ENCODE measurements at places on chromosomes 1 and 21. TPM values are rescaled to one million over a fixed set of nuclear protein-coding genes. Genes with fewer than 3 reads are reported as not detected.

DNA sequence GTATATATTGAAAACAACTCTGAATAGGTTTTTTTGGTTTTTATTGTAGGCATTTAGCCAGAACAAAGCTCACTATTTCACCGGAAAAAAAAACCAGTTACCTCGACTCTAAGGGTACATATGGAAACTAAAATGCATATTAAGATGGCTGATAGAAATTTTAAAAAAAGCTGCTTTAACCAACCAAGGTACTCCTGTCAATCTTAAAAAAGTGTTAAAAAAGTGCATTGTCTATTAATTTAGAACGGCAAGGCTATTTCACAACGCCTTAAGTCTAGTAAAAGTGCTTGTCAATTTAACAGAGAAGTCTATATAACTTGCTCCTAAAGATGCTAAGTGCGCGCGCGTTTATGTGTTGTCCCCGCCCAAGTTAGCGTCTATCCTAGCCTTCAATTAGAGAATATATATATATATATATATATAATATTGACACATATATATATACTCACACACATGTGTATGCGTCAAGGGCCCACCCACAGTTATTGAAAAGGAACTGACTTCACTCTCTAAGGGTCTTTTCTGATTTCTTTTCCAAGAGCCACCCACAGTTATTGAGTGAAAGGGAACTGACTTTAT lies 934 bp downstream of the ASPM start:
- H3K36me3 ChIP-seq, result peaks cover 5% of the 10 kb centered on the region
- H3K4me3 ChIP-seq, result peak overlapping the region; percentile 94
- H3K4me1 ChIP-seq, result peaks cover 29% of the 10 kb centered on the region
- H3K27ac ChIP-seq, result no peak overlapping the region
- DNase-seq, result no peak
- no peaks in the 10 kb centered on the region for H3K27me3 ChIP-seq

Gene CFHR2
- not detected for total RNA-seq

DNA sequence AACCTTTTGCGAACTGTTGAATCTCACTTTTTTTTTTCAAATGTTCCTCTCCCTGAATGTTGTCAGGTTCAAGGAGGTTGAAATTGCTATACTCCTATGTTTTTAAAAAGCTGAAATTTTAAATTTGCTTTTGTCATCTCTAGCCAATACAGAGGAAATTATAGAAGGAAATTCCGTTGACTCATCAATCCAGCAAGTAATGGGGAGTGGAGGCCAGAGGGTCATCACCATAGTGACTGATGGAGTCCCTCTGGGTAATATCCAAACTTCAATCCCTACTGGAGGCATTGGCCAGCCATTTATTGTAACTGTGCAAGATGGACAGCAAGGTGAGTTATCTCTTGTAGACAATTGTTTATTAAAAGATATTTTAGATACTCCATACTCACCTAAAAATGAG lies 36.3 kb downstream of the GABPB2 start:
- no peaks in the 10 kb centered on the region for H3K27me3 ChIP-seq
- no peak overlapping the region for H3K4me3 ChIP-seq
- H3K4me1 ChIP-seq, result no peaks in the 10 kb centered on the region
- no peak for DNase-seq

GRCh38 chr1:27139980-27140379 lies 14.9 kb downstream of the SLC9A1 start:
- no peak for DNase-seq
- no peaks in the 10 kb centered on the region for H3K27me3 ChIP-seq
- H3K4me3 ChIP-seq, result no peak overlapping the region
- no peak overlapping the region for H3K27ac ChIP-seq

- no peak overlapping the region for H3K4me3 ChIP-seq
- no peak for DNase-seq
- no peaks in the 10 kb centered on the region for H3K4me1 ChIP-seq
- H3K36me3 ChIP-seq, result no peaks in the 10 kb centered on the region
- no peak overlapping the region for H3K27ac ChIP-seq
Observed at GRCh38 chr1:33842348-33842747, 21.5 kb upstream of the HMGB4 start.

DNA sequence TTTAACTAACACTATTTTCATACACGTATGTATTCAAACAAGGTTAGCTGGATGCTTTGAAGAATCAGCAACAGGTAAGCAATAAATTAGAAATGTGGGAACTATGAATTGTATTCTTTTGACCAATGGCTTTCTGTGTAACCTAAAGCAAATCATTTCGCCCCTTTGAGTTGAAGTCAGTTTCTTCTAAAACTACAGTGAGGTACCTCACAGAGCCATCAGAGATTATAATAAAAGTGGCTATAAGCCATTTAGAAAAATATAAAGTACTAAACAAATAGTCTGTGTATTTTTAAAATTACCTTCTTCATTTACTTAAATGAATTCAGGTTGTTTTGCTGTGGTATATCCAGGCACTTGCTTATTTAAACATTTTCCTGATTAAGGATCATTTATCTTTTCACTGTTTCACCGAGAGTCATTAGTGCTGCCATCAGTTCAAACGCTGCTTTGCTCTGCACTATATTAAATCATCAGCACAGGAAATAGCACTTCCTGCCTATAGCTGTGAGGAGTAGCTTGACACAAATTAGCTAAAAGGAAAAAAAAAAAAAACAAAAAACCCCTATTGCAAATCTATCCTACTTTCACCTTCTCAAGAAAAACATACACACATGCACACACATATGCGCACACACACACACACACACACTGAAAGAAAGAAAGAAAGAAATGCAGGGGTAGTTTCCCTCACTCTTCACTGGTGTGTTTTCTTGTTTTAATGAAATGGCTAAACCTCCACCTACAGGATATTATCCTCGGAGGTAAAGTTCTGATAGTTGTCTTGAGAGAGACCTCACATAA lies 39.8 kb upstream of the C1orf105 start:
- H3K27ac ChIP-seq, result peak overlapping the region; percentile 94
- no peak for DNase-seq
- peak overlapping the region; percentile 67 for H3K4me3 ChIP-seq
- H3K27me3 ChIP-seq, result no peaks in the 10 kb centered on the region

- H3K4me1 ChIP-seq, result no peaks in the 10 kb centered on the region
- no peak overlapping the region for H3K27ac ChIP-seq
- no peak overlapping the region for H3K4me3 ChIP-seq
- no peak for DNase-seq
- peaks cover 5% of the 10 kb centered on the region for H3K36me3 ChIP-seq
Observed at GRCh38 chr1:97693601-97694000, 227.2 kb downstream of the DPYD start.

DNA sequence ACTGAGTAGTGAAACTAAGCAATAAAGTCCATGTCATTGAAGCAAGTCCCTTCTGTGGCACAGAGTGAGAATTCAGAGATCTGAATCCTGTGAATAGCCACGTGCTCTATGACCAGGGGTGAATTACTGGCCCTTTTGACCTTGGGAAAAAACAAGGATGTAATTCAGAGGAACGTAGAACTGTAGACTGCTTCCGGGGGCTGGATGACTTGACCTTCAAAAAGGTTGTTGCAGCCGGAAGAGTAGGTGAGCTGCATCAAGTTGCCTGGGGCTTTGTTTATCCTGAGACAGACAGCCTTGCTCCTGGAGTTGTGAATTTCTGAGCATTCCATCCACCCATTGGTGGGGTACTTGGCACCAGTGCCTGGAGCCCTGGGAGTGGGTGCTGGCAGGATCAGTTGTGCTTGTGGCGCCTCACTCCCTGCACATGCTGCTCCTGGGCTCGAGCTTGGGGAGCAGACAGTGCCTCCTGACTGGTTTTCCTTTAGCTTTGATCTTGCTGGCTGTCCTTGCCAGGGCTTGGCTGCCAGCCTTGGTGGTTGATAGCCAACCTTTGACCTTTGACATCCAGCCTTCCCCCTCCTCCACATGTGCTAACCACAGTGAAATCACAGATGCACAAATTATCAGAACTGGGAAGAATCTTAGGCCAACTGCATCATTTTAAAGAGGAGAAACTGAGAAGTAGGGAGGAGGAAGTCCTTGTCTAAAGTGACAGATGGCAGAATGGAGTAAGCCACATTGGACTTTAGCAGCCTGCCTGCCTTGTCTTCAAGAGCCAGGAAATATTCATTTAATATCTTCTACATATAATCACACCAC lies 16.2 kb upstream of the MYOG start:
- no peaks in the 10 kb centered on the region for H3K4me1 ChIP-seq
- H3K36me3 ChIP-seq, result no peaks in the 10 kb centered on the region
- peaks cover 28% of the 10 kb centered on the region for H3K27me3 ChIP-seq
- H3K4me3 ChIP-seq, result no peak overlapping the region
- H3K27ac ChIP-seq, result no peak overlapping the region
- DNase-seq, result no peak

- DNase-seq, result peak; percentile 77
- H3K4me1 ChIP-seq, result peaks cover 47% of the 10 kb centered on the region
- H3K36me3 ChIP-seq, result peaks cover 19% of the 10 kb centered on the region
- peak within 1 kb of the TSS; percentile 92 for H3K4me3 ChIP-seq
- no peaks in the 10 kb centered on the region for H3K27me3 ChIP-seq
Observed at GRCh38 chr21:33229784-33230544, at the start of gene IFNAR2. Gene IFNAR2, plus strand, starts transcription at chr21:33229938. Its CDS starts 11,985 bp downstream, at chr21:33241923.

DNA sequence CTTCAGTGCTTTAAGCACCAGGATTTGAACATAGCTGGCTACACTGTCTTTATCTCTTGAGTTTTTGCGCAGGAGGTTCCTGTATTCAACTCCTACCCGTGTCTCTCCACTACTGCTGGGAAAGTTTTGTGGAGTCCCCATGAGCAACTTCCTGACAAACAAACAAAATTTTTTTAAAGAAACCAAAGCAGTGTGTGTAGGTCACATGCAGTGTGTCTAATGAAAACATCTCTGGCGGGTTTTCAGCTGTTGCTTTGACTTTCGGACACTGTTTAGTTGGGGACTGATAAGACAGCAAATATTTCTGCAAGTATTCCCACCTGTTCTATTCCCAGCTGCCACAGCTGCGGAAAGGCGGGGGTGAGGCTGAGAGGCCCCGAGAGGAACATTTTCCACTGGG lies 2.0 kb downstream of the PSEN2 start:
- DNase-seq, result no peak
- peaks cover 11% of the 10 kb centered on the region for H3K36me3 ChIP-seq
- no peak overlapping the region for H3K27ac ChIP-seq
- peaks cover 24% of the 10 kb centered on the region for H3K4me1 ChIP-seq

Gene PRAMEF13
- not detected for total RNA-seq

- peak; percentile 46 for DNase-seq
- H3K27ac ChIP-seq, result peak overlapping the region; percentile 75
- no peaks in the 10 kb centered on the region for H3K27me3 ChIP-seq
- peaks cover 45% of the 10 kb centered on the region for H3K4me1 ChIP-seq
Observed at GRCh38 chr21:44304877-44305293, 5.0 kb downstream of the PFKL start.

DNA sequence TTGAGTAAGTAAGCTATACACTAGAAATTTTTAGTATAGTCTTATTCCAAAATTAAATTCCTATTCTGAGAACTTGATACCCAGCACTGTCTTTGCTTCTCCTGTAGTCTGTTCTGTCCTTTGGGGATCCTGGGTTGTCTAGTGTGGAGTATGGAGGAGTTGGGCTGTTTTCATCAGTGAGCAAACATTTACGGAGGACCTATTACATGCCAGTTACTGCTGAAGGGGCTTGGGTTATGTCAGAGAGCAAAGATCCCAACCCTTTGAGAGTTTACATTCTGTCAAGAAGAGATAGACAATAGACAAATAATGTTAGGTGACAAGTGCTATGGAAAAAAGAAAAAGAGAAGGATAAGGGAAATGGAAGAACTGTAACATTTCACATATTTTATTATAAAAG lies 9.0 kb downstream of the TRAPPC10 start:
- DNase-seq, result no peak
- no peaks in the 10 kb centered on the region for H3K27me3 ChIP-seq
- H3K27ac ChIP-seq, result peak overlapping the region; percentile 59
- H3K4me3 ChIP-seq, result no peak overlapping the region
- H3K36me3 ChIP-seq, result peaks cover 13% of the 10 kb centered on the region
- peaks cover 87% of the 10 kb centered on the region for H3K4me1 ChIP-seq

DNA sequence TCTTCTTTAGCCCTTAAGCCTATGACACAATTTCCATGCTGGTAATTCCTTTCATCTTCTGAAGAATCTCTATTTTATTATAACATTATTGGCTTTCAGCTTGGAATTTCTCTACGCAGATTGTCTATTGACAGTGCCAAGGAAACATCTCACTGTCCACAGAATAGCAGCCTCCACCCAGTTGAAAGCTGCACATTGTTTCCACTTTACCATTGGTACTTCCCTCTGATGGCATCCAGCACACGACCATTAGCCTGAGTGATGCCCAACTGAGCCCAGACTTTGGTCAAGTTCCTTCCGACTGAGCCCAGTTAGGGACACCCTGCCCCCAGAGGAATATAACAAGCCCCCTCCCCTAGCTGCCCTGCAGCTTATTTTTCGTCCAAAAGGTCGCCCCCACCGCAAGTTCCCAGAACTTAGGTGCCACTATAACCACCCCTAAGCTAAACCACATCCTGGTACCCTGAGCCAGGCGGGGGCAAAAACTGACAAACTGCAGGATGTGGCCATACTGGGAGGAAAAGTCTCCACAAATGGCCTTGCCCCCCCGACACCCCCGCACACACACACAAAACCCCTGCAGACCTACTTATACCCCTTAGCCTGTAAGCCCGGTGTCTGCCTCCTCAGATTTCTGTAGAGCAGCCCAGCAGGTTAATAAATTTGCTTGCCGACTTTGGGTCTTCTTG lies 13.2 kb downstream of the GBP5 start:
- H3K27me3 ChIP-seq, result no peaks in the 10 kb centered on the region
- DNase-seq, result no peak
- H3K36me3 ChIP-seq, result peaks cover 69% of the 10 kb centered on the region
- H3K4me1 ChIP-seq, result peaks cover 16% of the 10 kb centered on the region
- no peak overlapping the region for H3K4me3 ChIP-seq

- no peaks in the 10 kb centered on the region for H3K4me1 ChIP-seq
- DNase-seq, result no peak
- no peak overlapping the region for H3K4me3 ChIP-seq
Observed at GRCh38 chr21:45309069-45309986, 21.6 kb upstream of the POFUT2 start.

DNA sequence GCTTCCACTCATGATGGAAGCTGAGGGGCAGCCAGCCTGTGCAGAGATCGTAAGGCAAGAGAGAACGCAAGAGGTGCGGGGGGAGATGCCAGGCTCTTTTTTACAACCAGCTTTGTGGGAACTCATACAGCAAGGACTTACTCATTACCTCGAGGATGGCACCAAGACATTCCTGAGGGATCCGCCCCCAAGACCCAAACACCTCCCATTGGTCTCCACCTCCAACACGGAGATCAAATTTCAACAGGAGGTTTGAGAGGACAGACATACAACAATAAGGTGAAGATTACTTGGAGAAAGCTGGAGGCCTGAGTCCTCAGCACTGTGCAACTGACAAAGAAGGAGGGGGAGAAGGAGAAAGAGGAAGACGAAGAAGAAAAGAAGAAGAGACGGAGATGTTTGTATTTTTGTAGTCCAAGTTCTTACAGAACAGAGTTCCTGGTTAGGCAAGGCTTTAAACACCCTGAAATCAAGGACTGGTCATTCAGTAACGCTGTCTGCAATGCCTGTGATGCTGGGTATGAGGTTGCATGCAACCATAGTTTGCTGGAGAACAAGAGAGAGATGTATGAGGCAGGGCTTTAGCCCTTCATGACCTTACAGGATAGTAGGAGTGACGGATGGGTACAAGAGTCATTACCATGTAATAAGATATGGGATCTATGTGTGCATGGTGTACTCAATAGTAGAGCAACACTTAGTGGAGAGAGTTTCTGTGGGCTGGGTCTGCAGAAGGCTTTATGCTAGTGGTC lies 19.7 kb upstream of the GALNT2 start:
- H3K4me1 ChIP-seq, result peaks cover 4% of the 10 kb centered on the region
- H3K36me3 ChIP-seq, result no peaks in the 10 kb centered on the region
- no peak overlapping the region for H3K4me3 ChIP-seq
- no peak overlapping the region for H3K27ac ChIP-seq

Measured in activated B cell treated with CpG ODN at 0.5 μM for 24 hours (primary cell).